WTC11 (cell line): ENCODE measurements at places on chromosomes 3 and 15.

DNA sequence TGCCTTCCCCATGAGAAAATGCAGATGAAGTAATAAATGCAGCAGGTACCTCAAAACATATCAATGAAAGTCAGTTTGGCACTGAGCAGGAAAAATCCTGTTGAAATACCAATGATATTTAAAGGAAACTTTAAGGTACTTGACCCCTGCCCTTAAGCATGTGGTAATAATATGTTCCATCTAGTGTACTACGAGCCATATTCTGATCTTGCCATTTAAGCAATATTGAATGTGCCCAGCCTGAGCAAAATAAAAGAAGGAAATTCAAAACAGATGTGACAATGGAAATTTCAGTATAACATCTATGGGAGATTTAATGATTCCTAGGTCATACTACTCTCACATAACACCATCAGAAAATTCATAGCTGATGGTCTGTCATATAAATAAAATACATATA lies 191.8 kb upstream of the CGNL1 start:
- no peak for DNase-seq

GRCh38 chr3:197798863-197799262 lies 7.8 kb downstream of the LRCH3 start:
- no peak for DNase-seq

DNA sequence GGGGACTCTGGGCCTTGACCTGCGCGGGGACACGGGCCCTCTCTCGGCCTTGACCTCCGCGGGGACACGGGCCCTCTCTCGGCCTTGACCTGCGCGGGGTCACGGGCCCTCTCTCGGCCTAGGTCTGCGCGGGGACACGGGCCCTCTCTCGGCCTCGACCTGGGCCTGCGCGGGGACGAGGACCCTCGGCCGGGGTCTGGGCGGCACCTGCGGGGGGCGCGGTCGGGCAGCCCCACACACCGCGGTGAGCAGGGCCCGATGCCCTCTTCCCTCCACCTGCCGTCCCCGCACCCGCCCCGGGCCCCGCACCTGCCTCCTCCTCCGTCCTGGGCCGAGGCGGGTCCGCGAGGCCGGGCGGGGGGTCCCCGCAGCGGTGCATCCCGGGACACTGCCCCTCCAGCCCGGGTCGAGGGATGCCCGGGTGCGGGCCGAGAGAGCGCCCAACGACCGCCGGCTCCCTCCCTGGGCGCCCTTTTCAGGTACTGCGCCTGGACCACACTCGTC lies 15.6 kb upstream of the CERS3 start:
- no peak for DNase-seq

- DNase-seq: no peak
Measured at GRCh38 chr3:123374016-123374415, 74.9 kb downstream of the ADCY5 start.

DNA sequence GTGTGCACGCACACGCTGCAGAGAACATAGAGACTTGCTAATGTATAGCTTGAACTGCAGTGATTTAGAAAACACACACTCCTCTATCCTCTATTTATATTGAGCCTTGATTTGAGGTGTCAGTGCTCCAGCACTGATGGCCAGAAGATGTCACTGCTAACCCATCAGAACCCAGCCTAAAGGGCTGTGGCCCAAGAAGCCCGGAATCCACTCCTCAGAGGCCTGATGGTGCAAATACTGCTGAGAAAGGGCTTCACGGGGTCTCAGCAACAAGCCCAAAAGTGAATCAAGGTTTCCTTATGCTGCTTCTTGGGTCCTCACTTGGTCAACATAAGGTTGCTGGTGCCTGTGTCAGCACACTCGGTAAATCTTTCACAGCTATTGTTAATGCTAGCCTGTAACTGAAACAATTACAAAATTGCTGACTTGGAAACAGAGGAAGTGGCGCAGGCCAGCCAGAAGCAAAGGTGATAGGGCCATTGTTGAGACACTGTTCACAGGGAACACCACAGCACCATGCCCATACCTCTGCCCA lies 60.3 kb downstream of the HEG1 start:
- DNase-seq: peak; percentile 69

GRCh38 chr3:187369089-187369447 lies 883 bp downstream of the RTP4 start:
- DNase-seq: no peak

DNA sequence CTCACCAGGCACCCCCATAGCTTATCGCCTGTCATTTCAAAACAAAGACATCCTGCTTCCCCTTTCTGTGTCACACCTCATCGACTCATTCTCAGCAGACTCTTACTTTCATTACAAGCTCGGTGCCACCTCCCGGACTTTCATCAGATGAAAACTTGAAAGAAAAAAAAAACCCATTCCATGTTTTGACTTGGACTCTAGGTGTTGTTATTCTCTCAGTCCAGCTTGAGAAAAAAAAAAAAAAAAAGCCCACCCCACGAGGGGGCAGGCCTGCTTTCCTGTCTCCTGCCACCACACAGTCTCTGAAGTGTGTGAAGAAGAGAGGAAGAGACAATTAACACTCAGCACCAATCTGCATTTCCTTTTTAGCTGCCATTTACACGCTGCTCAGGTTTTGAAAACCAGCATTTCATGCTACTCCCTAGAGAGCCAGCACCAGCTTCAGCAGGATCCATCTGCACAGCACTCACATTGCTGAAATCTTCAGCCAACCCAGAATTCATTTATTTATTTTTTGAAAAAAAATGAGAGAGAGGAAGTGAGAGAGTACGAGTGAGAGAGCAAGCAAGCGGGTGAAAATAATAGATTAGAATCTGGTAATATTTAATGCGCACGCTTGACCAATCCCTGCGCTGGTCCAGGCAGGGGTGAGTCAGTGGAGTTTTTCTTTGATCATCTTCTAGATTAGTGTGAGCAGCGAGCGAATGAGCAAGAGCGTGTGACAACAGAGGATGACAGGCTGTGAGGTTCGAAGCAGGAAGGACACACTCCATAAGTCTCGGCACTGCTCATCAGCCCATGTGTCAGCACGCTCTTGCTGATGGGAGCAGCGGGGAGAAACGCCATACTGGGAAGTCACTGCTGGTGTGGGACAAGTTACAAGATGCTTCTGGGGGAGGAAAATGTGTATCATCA lies 23.5 kb downstream of the ZNF80 start:
- DNase-seq: no peak

GRCh38 chr15:38454696-38455090 lies 766 bp downstream of the FAM98B start:
- DNase-seq: no peak

DNA sequence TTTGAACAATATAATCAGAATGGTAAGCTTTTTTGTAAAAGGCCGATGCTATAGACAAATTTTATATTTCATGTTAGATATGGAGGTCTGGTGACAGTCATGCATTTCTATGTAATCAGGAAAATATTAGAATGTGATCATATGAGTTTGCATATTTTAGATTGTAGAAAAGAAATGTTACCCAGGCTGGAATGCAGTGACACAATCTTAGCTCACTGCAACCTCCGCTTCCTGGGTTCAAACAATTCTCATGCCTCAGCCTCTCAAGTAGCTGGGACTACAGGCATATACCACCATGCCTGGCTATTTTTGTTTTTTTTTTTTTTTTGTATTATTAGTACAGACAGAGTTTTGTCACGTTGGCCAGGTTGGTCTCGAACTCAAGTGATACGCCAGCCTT lies 152.0 kb downstream of the LMLN start:
- no peak for DNase-seq

GRCh38 chr3:15794842-15795650 lies 2.7 kb downstream of the ANKRD28 start:
- DNase-seq: no peak

DNA sequence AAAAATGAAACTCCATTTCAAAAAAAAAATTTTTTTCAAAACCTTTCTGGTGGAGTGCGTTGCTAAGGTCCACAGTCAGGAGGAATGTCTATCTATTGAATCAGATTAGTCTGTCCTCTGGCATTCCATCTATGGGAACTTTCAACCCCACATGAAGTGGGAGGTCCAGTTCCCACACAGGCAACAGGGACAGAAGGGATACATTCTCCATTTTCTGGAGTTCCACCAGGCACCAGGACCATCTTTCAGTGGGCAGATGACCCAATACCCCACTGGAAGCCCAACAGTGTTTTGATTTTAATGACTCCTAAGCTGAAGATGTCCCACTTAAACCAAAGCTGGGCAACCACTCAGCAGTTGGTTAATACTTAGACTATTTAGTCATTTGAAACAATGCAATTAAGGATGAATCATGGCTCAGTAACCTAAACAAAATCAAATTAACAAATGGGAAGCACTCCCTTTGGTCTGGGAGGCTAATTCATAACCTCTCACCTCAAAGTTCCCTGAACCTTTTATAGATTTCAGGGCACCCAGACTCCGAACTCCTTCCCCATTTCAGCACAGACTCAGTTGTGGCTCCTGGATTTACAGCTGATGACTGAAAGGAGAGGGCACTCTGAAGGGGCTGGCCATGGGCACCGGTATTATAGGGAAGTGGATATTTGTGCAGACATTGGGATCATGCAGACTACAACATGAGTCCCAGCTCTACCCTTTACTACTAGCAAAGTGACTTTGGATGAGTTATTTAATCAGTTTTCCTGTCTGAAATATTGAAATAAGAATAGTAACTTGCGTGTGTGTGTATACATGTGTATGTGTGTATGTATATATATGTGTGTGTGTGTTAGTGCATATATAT lies 264.3 kb upstream of the LRTM1 start:
- DNase-seq: no peak

GRCh38 chr3:197458179-197458707 lies 97.5 kb downstream of the BDH1 start:
- DNase-seq: no peak

GRCh38 chr3:17808994-17809393 lies 66.6 kb upstream of the TBC1D5 start:
- no peak for DNase-seq

DNA sequence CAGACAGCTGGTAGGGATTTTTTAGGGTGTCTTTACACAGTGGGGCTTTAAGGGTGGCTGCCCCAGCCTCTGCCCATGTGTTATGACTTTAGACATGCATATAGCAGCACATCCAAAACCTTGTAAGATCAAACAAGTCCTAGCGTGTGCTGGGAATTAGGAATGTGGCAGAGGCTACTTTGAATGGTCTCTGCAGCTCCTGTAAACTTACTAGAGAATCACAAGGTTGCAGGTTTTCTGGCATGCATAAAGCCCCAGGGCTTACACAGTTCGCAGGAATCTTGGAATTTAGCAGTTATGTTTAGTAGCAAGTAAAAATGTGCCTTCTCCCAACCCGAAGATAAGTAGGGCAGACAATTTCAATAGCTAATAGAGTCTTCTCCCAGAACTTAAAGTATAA lies 46.9 kb upstream of the COL6A6 start:
- no peak for DNase-seq

DNA sequence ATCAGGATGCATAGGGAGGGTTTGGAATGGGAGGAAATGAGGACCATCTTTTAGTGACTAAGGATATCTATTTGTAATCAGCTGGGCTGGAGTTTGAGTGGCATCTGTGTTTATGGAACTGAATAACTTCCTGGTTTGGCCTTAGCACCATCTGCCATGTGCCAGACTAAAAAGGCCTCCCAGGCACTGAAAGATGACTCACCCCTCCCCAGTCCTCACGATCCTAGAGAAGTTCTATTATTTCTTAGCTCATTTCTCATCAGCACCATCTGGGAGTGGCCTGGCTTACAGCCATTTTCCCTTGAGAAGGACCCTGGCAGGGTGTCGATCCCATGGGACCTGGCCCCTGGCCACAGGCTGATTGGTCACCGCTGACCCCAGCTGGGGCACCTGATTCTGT lies 23.9 kb upstream of the CTXND1 start:
- DNase-seq: no peak
